Stimulated activated CD8-positive, alpha-beta memory T cell treated with anti-CD3 and anti-CD28 coated beads, Interleukin-2, amount 100 ng/mL, for 1 hour (primary cell): ENCODE measurements at places on chromosomes 1 and 21.

- DNase-seq: no peak
Measured at GRCh38 chr1:244361764-244362473, 89.8 kb downstream of the ADSS2 start.

GRCh38 chr1:32208469-32208868, 420 bp upstream of the DCDC2B start:
- no peak for DNase-seq

DNA sequence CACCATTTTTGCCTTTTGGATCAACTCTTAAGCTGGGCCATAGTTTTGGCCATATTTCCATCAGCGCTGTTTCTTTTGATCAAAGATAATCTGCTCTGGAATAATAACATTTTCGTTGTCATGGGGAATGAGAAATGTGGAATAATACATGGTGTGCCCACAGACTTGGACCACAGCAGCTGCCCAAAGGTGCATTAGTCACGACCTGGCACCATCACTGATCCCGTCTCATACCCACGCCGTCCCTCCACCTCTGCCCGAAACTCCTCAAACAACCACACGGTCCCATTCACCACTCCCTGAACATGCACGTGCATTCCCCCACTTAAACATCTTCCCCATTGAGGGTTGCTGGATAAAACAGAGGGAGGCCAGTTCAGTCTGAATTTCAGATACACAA, 76.9 kb downstream of the SLC66A1 start:
- DNase-seq: no peak

- DNase-seq: no peak
Measured at GRCh38 chr1:38958967-38959366, 17.3 kb upstream of the RHBDL2 start.

- no peak for DNase-seq
Measured at GRCh38 chr1:214021321-214021720, 33.5 kb downstream of the PROX1 start.

DNA sequence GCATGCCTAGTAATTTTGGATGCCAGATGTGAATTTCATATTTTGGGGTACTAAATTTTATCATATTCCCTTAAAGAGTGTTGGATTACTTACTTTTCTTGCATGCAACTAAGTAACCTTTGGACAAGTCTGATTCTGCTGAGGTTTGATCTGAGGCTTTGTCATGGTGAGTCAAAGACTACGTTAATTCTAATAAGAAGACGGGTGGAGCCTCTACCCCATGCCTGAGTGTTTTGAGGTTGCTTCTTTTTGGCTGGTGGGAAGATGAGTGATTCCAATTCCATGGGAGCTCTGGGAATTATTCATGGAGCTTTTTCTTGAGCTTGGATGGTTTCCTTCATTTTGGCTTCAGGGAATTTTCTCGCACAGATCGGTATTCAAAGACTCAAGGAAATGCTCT, 11.6 kb upstream of the PCP4 start:
- DNase-seq: no peak

DNA sequence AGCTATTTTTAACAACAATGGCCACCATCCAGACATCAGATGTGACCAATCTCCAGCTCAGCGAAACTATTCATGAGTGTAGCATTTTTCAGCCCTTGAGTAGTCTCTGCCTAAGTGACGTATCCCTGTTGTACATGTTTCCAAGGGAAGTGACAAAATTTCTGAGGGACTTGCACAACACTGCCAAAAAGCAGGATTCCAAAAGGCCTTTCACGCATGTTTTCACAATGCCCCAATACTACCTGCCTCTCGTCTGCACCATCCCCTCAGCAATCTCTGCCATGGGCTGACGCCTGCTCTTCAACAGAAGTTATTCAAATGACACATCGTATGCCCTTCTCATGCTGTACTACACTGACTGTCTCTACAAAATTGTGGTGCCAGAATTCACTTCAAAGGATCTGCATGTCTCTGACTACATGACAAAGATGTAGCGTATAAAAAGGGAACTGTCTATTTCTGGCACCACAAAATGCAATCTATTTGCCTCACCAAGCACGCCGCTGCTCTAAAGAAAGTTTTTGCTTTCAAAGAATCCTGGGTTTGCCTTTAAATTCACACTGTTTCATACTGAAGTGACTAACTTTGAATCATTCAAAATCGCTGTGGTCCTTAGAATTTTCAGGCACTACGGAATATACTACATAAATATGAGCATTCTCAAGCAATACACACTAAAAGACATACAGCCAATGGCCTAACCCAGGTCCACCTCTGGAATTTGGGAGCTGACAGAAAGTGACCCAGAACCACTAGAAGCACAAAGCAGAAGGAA, 32.9 kb downstream of the JAK1 start:
- DNase-seq: no peak

DNA sequence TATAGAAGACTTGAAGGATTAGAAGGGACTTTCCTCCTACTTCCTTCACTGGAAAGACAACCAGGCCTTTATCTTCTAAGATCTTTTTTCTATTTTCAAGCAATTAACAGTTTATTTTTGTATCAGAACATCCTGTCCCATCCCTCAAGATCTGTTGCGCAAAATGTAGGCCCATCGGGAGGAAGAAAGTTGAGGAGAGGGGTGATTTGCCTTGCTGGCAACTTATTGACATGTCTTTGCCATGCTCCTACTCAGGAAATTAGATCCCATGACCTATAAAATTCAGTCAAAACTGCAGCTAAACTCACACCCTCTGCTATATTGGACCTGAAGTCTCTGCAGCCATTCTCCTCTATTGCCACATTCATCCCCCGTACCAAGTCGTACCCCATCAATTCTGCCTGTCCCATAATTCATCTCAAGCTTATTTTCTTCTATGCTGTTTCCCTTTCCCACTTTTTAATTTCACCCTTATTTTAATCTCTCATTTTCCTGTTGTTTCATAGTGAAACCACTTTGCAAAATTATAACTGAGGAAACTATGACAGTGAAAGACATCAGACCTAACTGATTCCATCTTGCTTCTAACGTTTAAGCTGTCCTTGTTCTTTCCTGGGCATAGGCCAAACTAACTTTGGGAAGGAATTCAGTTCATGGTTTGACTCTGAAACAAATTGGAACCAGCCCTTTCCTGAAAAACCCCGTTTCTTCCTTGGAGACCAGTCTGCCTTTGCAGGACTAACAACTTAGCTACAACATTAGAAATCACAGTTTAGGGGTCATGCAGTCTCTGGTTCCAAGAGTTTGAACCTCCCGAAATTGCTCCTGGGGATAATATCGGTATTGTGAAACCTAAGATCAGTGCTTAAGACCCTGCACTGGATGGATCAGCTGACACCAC, 195.7 kb upstream of the PTBP2 start:
- no peak for DNase-seq

GRCh38 chr1:168431882-168432281, 111.9 kb downstream of the XCL2 start:
- DNase-seq: no peak

- no peak for DNase-seq
Measured at GRCh38 chr1:77514921-77515776, 167.3 kb downstream of the ZZZ3 start.

DNA sequence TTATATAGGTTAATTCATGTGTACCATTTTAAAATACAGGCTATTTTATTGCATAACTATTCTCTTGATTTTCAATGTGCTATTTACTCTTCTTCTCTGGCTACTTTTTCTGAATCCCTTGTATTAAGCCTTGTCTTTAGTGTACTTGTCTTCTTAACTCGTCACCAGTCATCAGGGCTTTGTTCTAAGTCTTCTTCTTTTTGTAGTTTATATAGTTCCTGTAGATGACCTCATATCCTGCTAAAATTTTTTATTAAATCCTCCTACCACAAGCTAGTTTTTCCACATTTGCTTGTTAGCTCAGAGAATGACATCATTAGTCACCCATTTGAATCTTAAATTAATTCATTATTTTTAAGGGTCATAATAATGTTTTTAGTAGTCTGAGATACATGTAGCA, 1281.9 kb downstream of the KCNT2 start:
- no peak for DNase-seq

- no peak for DNase-seq
Measured at GRCh38 chr1:32954168-32954567, 10.4 kb downstream of the RNF19B start.

- DNase-seq: no peak
Measured at GRCh38 chr1:180141381-180141934, 13.2 kb upstream of the QSOX1 start.

GRCh38 chr1:180837020-180837419, 75.7 kb upstream of the KIAA1614 start:
- DNase-seq: no peak

GRCh38 chr1:43071241-43071640, 100.8 kb downstream of the EBNA1BP2 start:
- no peak for DNase-seq

GRCh38 chr1:192984080-192984479, 75.1 kb downstream of the UCHL5 start:
- DNase-seq: no peak

GRCh38 chr21:29462479-29462878, 163.8 kb downstream of the BACH1 start:
- no peak for DNase-seq

- no peak for DNase-seq
Measured at GRCh38 chr1:39877980-39878956, 5.0 kb downstream of the TRIT1 start.

- DNase-seq: no peak
Measured at GRCh38 chr1:247090455-247090854, 11.8 kb upstream of the ZNF670 start.

DNA sequence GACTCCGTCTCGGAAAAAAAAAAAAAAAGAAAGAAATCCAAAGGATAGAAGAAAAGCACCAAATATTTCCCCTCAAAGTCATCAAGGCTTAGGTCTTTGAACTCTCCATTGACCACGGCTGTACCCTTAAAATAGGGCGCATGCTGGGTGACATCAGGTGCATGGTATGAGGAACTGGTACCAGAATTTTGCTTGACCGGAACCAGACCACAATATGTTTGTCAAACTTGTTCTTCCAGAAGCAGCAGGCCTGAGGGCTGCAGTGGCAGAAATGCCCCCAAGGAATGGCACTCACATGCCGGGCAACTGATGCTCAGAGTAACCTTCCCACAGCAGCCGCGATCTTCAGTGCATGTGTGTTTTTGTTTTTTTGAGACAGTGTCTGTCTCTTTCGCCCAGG, 21.0 kb downstream of the RCC1 start:
- no peak for DNase-seq

DNA sequence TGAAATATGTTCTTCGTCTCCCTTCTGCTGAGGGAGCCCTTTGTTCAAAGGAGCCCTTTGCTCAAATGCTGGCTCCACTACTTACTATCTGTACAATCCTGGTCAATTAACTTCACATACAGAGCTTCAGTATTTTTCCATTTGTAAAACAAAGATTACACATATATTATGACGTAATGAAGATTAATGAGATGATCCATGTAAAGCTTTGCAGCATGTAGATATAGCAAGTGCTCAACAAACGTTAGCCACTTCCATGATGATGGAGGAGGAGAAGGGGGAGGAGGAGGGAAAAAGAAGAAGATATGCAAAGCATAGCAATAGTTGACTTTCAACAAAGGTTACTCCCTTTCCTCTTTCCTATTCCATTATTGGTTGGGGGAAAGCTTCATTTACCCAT, 10.1 kb upstream of the DDAH1 start:
- no peak for DNase-seq

DNA sequence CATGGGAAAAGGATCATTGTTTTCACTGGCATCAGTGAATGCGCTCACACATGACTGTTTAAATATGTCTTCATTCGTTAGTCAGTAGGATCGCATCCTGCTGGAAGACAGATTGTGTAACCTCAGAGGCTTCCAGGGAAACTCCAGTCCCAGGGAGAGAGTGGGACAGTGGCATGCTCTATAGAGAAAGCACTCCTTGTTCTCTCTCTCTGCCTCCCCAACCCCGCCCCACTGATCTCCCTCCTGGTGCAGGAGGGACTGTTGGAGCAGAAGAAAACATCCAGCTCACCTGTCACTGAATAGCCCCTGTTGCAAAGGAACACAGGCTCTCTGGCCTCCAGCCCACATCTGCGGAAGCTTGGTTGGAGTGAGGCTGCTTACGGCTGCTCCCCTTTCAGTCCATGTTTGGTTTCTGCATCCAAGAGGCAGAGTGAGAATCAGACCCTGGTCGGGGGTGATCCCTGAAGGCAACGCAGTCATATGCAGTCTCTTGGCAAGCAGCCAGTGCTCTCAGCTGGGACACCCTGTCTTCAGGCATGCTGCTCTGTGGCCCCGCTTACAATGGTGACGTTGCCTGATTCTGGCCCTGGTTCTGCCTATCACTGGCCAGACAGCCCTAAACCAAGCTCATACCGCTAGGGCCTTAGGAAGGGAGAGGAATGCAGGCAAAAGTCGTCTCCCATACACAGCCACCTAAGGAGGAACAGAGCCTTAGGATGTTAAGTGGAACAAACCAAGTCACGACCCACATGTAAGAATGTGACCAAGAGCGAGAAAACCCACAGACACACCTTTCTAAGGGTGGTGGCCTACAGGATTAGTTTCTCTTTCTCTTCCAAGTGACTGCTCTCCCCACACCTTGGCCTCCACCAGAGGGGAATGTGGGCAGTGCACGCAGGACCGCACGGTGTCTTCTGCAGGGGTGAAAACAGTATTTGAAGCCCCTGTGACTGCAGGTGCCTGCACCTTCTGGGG, 39.7 kb downstream of the BACE2 start:
- no peak for DNase-seq

GRCh38 chr1:91020486-91020885, 1.3 kb downstream of the ZNF644 start:
- no peak for DNase-seq

- no peak for DNase-seq
Measured at GRCh38 chr1:198072177-198072576, 84.6 kb upstream of the NEK7 start.

- no peak for DNase-seq
Measured at GRCh38 chr1:202275061-202275770, 66.5 kb downstream of the UBE2T start.

DNA sequence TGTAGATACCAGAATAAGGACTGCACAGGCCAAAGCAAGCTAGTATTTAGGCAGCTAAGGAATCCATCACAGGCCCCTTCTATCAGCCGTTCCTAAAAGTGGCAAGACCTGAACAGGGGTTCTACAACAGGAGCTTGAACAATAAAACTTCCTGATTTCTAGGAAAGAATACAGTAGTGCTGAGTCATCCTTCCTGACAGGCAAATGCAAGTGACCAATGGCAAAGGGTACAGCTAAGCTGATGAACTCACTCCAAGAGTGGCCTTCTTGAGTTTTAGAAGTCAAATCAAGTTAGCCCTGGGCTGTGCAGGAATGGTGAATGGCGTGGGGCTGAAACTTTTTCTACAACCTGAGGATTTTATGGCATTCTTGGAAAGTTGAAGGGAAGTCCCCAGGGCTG, 112.9 kb downstream of the GREM2 start:
- DNase-seq: no peak

DNA sequence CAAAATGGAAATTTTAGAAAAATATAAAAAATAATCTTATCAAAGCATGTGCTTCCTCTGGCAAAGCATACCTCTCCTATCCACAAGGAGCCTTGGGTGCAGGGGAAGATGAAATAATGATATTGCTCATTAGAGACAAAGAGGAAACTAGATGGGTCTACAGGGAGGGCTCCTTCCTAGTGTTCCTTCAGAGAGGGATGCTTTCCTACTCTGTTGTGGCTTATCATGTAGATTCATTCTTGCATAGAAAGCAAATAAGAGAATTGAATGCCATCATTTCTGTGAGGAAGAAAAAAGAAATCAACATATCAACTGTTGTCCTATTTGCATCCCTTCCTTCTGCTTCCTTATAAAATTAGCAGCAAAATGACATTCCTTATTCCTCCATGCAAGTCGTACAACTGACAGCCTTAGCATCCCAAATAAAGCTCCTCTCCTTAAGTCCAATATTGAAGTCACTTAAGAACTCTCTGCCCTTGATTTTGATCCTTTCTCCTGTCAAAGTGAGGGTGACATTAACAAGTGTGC, 543.9 kb upstream of the PLXNA2 start:
- no peak for DNase-seq

GRCh38 chr1:182145441-182145840, 83.9 kb upstream of the ZNF648 start:
- no peak for DNase-seq
